GM13977 (cell line): ENCODE measurements at places on chromosomes 4 and X.
A peak's percentile ranks its signal among the peaks of the same experiment; 100 is the strongest.

DNA sequence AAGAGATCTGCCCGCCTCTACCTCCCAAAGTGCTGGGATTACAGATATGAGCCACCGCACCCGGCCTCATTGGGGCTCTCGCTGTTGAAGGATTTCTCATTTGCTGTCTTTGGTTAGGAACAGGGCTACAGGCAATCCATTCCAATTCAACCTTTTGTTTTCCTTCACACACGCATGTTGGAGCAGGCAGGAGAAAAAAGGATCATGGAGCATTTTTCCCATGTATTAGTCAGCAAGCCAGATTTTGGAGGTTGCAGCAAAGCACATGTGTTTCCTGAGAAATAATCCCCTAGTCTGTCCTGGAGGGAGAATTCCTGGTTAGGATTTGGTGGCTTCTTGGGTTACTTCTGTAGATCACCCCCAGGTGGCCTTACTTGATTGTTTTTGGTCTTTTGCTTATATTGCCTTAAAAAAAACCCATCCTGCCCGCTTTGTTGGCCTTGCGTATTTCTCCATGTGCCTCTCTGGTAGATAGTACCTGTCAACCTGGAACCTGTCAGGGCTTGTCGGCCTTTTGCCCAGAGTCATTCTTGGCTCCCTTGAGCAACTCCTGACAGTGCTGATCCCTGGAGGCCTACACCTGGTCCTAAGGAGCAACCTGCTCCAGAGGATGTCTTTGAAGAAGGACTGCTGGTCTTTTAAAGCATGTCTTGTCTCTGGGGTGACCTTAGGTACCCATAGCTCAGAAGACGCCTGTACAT, 82.4 kb upstream of the CLCN4 start:
- DNase-seq, result no peak

- DNase-seq, result no peak
These were observed 183.0 kb downstream of the PACRGL start for GRCh38 chr4:20883231-20883630.

- DNase-seq, result no peak
These were observed 1051.9 kb downstream of the NLGN4X start for GRCh38 chrX:5176766-5177165.

GRCh38 chrX:77347572-77347971, 99.6 kb upstream of the FGF16 start:
- no peak for DNase-seq

GRCh38 chr4:122383341-122383740, 4.5 kb downstream of the ADAD1 start:
- DNase-seq, result no peak

GRCh38 chr4:76532805-76533204, 97.8 kb downstream of the SHROOM3 start:
- no peak for DNase-seq

GRCh38 chr4:188624370-188624769, 485.1 kb downstream of the TRIML1 start:
- DNase-seq, result no peak

DNA sequence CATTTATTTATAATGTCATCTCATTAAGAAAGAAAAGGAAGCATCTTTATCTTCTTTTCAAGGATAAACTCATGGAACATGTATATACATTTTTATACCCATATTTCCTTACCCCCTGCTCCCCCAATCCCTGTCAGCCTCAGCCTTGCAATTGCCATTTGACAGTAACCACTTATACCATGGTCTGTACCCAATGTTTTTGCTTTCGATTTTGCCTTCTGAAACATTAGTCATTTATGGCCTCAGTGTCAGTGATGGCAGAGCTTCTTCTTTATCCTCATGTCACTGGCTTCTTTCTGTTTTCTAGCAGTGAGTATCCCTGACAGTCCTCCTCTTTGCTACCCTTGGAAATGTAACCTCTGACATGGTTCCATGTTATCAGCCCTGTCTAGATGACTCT, 228.4 kb downstream of the SPRY1 start:
- no peak for DNase-seq

DNA sequence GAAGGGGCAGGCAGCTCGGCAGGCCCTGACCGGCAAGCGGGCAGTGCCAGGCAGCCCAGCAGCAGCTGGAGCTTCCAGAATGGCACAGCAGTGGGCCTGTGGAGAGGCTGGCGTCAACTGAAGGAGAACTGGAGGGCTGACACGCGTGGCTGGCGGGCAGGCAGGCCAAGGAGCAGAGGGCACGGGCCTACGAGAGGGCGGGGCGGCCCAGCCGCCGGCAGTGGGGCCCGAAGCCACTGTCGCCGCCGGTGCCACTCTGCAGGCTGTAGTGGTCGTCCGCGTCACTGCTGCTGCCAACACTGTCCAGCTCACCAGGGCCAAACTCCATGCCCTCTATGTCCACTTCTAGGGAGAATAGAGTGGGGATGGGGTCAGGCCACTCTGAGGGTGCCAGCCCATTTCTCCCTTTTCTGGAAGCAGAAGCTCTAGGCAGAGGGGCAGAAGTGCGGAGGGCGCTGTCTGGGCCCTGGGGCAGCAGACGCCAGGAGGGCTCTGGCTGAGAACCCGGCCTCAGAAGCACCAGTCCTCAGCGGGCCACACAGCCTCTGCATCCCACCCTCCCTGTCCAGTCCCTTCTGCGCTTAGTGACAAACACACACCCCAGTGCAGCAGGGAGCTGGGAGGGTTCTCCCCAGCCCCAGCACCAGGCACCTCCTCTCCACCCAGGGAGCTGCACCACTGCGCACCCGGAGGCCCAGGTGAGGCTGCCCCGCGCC, 8.6 kb upstream of the HAUS3 start:
- DNase-seq, result peak; percentile 12

DNA sequence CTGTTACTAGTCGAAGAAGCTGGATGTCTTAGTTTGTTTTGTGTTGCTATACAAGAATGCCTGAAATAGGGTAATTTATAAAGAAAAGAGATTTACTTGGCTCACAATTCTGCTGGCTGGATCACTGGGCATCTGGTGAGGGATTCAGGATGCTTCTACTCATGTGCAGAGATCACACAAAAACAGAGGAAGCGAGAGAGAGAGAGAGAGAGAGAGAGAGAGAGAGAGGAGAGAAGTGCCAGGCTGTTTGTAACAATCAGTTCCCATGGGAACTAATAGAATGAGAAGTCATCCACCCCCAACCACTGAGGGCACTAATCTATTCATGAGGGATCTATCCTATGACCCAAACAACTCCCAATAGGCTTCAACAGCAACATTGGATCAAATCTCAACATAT, 66.2 kb upstream of the FAM9A start:
- no peak for DNase-seq

- no peak for DNase-seq
These were observed 60.1 kb downstream of the CCSER1 start for GRCh38 chr4:90187148-90187884.

- DNase-seq, result no peak
These were observed 278.9 kb downstream of the INPP4B start for GRCh38 chr4:142567199-142567598.
